ENCODE measurements at places on chromosomes 3 and 15.

- DNase-seq = no peak
Measured at GRCh38 chr15:93270937-93271467, 182.0 kb upstream of the RGMA start.

GRCh38 chr3:45962033-45962432, 18.8 kb downstream of the CXCR6 start:
- DNase-seq = no peak

DNA sequence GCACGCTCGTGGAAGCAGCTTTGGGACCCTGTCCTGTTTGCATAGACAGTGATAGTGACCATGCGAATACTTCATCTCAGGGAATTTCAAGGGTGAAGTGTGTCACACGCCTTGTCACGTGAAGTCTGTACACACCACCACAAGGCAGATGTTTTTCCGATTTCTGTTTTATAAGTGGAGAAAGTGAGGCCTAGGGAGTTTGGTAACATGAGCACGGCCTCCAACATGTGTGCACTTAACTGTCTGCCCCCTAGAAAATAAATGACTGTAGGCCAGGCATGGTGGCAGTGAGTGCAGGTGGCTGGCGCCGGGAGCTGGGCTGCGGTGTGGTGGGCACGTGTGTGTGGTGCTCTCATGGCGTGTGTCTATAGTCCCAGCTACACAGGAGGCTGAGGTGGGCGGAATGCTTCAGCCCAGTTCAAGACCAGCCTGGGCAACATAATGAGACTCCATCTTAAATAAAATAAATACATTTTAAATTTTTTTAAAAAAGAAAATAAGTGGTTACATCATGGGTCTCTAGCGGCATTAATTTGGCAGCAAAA, 42.0 kb downstream of the WHAMM start:
- no peak for DNase-seq

GRCh38 chr3:180408654-180409053, 193.3 kb upstream of the TTC14 start:
- no peak for DNase-seq

DNA sequence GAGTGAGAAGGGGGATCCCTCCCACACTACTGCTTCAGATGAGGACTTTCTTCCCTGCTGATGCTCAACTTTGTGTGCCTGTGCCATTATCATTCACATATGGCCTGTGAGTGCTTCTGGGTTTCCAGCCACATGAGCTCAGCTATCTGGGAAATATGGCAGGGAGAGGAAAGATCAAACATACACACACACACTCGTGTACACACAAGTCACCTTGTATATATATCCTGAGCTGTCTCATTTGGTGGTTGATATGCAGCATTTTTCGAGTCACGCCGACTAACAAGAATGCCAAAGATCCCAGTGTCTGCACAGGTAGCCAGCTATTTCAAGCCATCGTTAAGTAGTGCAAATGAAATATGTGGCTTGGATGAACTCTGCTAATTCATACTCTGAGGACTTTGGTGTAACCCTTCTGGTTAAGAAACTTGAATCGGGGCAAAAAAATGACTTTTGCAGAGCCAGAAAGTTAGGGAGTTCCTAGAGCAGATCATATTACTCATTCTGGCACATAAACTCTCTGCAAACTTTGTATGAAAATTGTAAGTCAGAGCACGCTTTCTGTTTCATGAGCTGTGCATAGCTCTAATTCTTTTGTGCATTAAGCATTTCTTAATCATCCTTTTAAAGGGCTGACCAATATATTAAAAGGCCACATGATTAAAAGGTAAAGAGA, 24.9 kb upstream of the WNT5A start:
- no peak for DNase-seq

DNA sequence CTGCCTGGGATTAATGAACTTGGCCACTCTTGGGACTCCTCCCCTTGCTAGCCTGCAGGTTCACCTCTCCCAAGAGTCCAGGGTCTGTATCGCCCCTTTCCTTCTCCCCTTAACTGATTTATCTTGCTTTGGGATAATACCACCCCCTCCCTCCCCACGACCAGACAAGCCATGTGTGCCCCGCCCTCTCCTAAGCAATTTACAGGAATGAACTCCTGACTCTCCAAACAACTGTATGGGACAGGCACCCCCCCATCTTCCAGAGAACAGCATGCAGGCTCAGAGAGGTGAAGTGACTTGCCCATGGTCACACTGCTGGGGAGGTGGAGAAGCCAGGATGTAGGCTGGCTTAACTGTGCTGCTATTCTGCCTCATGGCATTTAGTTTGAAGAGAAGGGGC, 46.8 kb downstream of the RGMA start:
- DNase-seq = no peak

DNA sequence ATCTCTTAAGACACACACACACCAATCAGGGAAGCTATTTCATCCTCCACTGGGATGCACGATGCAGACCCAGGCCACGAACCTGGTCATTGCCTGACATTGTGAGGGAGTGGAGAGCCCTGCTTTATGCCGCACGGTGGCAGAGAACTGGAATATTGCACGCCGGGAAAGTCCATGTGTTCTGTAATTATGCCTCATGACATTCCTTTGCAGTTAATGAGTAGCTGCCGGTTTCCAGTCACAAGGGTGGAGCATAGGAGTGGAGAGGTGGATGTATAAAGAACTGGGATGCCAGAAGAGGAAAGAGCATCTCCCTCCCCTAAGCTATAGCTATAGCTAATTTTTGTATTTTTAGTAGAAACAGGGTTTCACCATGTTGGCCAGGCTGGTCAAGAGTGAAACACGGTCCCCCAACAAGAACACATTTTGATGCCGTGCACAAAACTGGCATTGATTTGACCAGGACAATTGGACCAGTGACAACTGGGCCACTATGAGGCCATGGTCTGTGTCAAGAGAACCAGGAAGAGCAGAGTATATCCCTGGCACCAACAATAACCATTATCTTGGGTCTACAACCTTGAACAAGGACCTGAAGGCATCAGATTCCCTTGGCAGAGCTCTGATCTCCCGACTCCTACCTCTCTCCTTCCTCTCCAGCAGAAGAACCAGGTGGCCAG, 51.4 kb downstream of the SH3BP5 start:
- DNase-seq = no peak

GRCh38 chr3:95123104-95123503, 1060.2 kb downstream of the NSUN3 start:
- no peak for DNase-seq

DNA sequence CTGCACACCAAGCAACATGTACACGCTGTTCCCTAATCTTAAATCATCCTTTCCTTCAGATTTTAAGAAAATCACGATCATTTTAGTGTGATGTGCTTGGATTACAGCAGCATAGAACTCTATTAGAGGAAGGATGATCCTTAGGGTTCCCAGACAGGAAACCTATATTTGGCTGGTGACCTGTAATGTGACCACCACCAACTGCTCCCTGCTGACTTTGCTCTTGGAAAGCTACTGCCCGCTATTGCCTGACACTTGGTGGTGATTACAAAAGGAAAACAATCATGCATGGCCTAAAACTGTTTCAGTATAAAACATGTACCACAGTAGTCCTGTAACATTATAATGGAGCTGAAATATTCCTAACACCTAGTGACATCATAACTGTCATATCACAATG, 27.2 kb upstream of the LMOD3 start:
- no peak for DNase-seq

DNA sequence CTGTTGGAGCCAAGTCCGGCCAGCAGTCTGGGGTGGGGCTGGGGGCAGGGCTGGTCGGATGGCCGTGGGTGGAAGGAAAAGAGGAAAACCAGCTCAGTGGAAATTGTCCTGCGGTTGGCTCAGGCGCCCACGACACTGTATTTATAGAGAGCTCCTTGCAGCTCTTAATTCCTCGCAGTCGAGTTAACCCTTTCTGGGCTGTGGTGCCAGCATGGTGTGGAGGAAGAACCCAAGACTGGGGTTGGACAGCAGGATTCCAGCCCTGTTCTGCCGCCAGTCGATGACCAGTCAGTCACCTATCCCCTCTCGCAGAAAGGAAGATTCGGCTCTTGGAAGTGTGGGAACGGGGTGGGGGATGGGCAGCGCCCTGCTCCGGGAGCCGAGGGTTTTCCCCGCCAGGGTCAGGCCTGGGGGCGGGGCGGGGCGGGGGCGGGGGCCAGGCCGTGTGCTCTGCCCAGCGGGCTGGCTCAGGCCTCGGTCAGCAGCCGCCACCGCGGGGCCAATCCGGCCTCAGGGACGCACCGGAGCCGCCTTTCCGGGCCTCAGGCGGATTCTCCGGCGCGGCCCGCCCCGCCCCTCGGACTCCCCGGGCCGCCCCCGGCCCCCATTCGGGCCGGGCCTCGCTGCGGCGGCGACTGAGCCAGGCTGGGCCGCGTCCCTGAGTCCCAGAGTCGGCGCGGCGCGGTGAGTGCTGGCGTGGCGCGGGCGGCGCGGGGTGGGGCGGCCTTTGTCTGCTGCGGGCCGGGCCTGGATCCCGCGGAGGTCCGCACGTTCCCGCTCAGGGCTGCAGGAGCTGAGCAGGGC, at the start of gene CD276:
TSS of gene CD276 (plus strand) at position 607 of the 804 bp plus-strand sequence. CDS start 15,257 bp downstream, outside the sequence.
- peak; percentile 86 for DNase-seq

DNA sequence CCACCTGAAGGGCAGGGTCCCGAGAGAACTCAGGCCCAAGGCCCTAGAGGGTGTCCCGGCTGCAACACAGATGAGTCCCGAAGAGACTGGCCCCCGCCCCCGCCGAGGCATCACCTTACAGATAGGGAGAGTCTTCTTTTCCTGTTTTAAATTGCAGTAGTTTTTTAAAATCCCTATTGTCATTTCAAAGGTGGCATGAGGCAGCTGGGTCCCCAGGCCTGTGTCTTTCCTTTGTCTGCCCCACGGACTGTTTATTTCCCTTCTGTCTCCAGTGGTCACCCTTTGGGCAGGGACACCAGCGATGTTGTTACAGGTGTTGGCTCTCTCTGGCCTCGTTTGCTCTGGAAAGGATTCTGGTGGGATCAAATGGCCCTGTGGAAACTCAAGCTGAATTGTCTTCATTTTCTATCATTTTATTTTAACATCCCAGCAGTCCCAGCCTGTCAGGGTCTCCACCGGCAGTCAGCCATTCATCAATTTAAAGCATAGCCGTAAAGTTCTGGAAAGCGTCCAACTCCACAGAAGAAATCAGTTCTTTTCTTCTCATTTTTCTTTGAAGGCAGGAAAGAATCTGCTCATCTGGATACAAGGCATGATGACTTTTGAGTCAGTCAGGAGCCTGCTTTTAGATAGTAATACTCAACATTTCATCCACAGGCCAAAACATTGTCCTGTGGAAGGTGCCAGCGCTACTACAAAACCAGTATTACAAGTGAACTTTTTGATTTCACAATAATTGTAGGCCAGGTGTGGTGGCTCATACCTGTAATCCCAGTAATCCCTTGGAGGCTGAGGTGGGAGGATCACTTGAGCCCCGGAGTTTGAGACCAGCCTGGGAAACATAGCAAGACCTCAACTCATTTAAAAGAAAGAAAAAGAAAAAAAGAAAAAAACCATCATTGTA, 96.2 kb downstream of the HES1 start:
- no peak for DNase-seq

DNA sequence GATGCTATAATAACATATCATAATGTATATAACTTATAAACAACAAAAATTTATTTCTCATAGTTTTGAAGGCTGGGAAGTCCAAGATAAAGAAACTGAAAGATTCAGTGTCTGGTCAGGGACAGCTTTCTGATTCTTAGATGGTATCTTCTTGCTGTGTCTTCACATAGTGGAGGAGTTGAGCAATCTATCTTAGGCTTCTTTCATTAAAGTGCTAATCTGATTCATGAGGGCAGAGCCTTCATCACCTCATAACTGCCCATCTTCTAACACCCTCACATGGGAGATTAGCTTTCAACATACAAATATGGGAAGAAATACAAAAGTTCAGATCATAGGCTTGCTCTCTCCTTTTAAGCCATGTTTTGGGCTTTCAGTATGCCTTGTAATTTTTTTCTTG, 774.8 kb upstream of the EPHA6 start:
- DNase-seq = no peak

DNA sequence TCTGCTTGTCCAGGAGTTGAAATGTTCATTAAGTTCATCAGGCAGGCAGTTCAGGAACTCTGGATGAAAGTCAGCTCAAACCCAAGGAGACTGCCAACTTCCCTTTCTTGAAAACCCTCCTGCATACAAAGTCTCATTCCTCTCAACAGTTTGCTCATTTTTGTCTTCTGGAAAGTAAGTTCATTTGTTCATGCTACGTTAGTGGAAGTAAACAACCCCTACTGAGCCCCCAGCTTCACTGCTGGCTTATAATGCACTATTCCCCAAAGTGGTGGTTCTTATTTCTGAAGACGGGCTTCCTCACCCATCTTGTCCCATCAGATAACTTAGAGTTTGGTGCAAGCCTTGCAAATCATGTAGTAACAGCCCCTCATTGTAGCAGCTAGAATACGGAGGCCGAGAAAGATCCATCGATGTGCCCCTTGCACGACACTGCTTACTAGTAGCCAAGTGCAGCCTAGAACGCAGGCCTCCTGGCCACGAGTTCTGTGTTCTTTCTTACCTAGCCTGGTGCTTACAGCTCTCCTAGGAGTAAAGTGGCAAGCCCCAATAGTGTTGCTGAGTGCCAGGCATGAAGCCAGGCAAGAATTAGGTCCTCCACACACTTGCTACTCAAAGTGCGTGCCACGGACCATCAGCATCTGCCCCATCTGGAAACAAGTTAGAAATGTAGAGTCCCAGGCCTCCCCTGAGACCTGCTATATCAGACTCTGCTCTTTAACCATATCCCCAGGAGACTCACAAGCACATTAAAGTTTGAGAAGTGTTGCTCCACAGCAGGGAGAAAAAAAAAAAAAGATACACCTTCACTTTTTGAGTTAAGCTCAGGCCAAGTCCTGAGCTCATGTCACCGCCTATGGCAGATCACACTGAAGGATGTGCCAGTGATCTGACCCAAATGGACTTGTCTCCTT, 82.5 kb downstream of the RFTN1 start:
- no peak for DNase-seq

- no peak for DNase-seq
Measured at GRCh38 chr3:183217548-183218332, 35.3 kb upstream of the B3GNT5 start.

GRCh38 chr3:129476586-129476985, 36.6 kb downstream of the IFT122 start:
- DNase-seq = no peak

DNA sequence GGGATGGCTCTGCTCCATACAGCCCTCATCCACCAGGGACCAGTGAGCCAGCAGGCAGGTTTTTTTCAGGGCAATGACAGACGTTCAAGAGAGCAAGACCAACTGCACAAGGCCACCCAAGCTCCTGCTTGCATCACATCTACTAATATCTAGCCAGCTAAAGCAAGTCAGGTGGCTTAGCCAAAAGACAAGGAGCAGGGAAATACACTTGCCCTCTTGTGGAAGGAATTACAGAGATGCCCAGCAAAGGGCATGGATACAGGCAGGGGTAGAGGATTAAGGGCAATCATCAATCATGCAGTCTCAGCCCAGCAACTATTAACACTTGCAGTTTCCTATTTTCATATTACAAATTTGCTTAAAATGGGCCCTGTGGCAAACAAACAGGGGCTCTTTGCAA, 81.5 kb upstream of the NTRK3 start:
- no peak for DNase-seq

GRCh38 chr3:179768080-179768479, 115.2 kb downstream of the USP13 start:
- DNase-seq = peak; percentile 61

DNA sequence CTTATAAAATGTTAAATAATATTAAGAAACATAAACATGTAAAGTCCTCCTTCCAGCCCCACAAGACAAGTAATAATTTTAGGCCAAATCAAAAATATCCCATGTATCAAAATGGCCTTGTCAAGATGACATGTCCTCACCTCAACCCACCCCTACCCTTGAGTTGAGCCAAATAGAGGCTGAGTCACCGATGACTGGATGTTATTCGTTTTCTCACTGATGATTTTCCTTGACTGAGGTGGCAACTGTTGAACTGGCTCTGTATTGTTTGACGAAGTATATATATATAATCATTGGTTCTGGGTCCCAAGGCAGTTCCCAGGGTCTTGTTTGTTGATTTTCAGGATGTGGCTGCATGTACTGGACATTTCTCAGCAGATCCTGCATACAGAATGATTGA, 75.3 kb downstream of the TMEM108 start:
- DNase-seq = no peak

All from K562 (cell line).